Stimulated activated CD4-positive, alpha-beta T cell treated with anti-CD3 and anti-CD28 coated beads, TNF-alpha, amount 100 ng/mL, for 1 hour (primary cell): ENCODE measurements at places on chromosomes 12 and 14.

DNA sequence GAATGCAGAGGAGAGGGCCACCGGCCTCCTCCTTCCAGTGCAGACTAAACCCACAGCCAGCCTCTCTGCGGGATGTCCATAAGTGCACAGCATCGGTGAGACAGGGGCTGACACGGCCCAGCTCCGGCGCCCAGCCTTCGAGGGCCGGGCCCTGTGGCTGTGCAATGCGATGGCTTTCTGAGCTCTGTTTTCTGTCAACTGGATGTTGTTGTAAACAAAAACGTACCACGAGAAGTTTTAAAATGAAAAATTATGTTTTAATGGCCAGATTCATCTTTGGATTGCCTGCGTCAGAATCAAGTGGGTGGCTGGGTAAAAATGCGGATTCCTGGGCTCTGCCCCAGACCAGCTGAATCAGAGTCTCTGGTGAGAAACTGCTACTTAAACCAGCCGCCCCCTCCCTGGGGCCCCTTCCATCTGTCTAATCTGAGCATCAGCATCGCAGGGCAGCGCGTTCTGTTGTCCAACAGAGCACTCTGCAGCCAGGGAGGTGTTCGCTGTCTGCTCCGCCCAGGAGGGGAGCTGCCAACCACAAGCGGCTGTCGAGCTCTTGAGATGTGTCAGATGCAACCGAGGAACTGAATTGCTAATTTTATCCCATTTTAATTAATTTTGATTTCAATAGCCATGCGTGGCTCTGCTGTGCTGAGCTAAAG, 133.4 kb downstream of the RFLNA start:
- no peak for DNase-seq

GRCh38 chr12:10968765-10969456, 17.8 kb downstream of the TAS2R50 start:
- no peak for DNase-seq

DNA sequence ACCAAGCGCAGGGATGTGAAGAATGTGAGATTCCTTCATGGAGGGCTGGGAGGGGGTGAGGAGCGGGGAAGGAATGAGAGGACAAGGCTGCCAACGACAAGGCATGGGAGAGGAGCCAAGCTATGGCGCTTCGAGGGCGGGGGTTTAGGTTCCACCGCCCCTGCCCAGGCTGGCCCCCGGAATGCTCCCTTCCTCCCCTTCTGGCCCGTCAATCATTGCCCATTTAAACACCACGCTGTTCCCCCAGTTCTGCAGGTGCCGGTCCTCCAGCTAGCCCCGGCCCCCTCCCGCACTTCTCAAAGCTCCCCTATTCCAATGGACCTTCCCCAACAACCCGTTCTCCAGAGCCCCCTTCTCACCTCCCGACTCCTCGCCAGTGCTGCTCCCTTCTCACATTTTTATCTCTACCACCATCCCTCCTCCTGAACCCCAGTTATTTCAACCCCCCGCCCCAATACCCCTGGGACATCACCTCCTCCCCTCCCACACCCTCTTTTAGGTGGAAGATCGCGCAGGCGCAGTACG, 428 bp downstream of the RNF41 start:
- no peak for DNase-seq

- DNase-seq, result no peak
These were observed 9.7 kb upstream of the PLBD1 start for GRCh38 chr12:14577344-14577743.

- DNase-seq, result no peak
These were observed 90.6 kb downstream of the VCPKMT start for GRCh38 chr14:50025776-50026175.

GRCh38 chr14:73714656-73715081, 485 bp upstream of the PNMA1 start:
- DNase-seq, result no peak

DNA sequence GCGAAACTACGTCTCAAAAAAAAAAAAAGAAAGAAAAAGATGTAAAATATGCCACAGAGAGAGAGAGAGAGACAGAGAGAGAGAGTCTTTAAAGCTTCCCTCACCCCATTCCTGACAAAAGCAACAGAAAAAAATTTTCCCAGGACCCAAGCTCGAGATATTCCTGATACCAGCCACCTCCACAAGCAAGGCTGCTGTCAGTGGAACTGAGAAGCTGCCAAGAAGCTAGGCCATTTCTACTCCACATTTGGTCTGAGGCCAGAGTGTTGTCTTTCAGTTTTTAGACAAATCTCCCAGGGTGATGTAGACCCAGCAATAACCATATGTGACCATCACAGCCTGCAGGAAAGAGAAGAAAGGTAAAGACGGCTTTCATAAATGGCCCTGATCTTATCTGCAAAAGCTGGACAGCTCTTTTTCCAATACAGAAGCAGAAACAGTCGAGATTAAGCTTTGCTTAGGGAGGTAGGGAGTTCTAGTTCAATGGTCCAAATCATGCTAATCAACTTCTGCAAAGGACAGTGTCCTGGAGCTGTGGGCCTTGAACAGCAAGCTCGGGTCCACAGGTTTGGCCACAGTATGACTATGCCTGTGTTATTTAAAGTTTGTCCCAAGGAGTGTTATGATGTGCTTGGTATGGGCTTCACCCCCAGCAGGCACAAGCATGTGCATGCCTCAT, 130.3 kb upstream of the NUDT4 start:
- no peak for DNase-seq

- no peak for DNase-seq
These were observed 153.1 kb downstream of the TMEM117 start for GRCh38 chr12:43988838-43989560.

GRCh38 chr14:68672609-68673285, 120.1 kb downstream of the ZFP36L1 start:
- no peak for DNase-seq

GRCh38 chr14:54622192-54622958, 55.4 kb downstream of the SAMD4A start:
- DNase-seq, result no peak

GRCh38 chr12:1738446-1738845, 47.6 kb downstream of the ADIPOR2 start:
- DNase-seq, result no peak

- no peak for DNase-seq
These were observed 35.1 kb downstream of the NCOR2 start for GRCh38 chr12:124532331-124532750.

DNA sequence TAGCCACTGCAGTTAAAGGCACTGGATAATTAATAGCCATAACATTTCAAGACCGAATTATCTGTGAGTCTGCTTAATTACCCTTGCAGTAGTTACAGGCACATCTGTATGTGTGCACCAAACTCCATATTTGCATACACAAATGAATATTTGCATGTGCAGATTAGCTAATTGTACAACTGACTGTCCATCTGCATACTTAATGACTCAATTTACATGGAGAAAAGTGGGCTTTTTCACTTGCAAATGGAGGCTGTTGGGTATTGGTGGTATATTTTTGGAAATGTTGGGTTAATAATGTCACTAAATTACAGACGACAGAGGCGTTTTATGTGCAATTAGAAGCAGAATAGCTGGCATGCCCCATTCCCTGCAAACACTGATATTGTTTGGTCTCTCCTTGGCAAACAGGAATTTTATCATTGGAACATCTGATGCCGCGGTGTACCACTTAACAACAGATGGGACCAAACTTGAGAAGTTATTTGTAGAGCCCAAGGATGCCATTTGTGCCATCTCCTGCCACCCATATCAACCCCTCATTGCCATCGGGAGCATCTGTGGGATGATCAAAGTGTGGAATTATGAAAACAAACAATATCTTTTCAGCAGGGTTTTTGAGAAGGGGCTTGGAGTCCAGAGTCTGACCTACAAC, 39.6 kb downstream of the CFAP251 start:
- DNase-seq, result no peak

DNA sequence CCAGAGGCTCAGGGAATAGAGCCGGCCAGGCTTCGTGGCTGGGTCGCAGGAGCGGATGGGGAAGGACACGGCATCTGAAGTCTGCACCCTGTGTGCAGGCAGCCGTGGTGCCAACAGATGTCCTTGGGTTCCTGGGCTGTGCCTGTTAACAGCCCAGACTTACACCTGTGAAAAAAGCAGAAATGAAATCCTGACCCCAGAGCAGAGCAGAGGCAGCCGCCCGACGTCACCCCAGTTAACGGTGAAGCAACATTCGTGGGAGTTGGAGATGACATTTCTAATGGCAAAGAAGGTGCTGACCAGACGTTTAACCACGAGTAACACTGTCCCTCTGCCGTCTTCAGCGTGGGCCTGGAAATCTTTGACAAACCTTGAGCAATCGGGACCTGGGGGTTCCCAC, 200.3 kb upstream of the DIO3 start:
- DNase-seq, result no peak

DNA sequence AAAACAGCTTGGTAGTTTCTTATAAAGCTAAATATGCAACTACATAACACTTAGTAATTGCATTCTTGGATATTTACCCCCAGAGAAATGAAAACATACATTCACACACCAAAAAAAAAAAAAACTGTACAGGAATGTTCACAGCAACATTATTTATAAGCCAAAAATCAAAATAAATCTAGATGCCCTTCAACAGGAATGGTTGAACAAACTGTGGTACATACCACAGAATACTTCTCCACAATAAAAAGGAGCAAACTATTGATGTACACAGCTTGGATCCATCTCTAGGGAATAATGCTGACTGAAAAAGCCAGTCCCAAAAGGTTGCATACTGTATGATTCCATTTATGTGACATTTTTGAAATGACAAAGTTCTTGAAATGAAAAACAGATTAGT, 62.1 kb upstream of the SLC38A4 start:
- DNase-seq, result no peak

DNA sequence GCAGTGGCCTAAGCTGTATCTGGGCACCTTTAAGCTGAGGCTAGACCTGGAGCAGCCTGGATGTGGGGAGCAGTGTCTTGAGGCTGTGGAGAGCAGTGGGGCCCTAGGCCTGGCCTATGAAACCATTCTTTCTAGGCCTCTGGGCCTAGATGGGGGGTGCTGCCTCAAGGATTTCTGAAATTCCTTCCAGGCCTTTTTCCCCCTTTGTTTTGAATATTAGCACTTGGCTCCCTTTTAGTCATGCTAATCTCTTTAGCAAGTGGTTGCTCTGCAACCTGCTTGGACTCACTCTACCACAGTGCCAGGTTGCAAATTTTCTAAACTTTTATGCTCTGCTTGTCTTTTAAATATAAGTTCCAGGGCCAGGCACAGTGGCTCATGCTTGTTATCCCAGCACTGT, 41.6 kb upstream of the RFX4 start:
- DNase-seq, result no peak

DNA sequence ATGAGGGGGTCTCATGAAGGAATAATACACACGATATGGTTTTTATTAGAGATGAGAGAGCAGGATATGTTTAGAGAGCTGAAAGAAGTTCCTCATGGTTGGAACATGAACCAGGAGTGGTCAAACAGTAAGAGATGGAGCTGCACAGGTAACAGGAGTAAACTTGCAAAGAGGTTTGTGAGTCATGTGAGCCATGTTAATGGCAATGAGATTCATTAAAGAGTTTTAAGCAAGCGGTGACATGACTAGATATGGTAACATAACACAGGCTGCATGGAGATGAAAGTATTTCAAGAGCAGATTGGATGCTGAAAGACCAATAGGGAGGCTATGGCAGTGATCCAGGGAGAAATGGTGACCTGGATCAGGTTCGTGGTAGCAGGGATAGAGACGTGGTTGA, 62.6 kb upstream of the SSTR1 start:
- no peak for DNase-seq

- DNase-seq, result no peak
These were observed 196.4 kb downstream of the RASSF9 start for GRCh38 chr12:85639834-85640233.

- no peak for DNase-seq
These were observed 3.0 kb downstream of the BMAL2 start for GRCh38 chr12:27335364-27336281.

GRCh38 chr14:65027127-65027799, 40.6 kb downstream of the FNTB start:
- DNase-seq, result no peak

GRCh38 chr14:56081139-56081538, 37.1 kb upstream of the PELI2 start:
- DNase-seq, result no peak

DNA sequence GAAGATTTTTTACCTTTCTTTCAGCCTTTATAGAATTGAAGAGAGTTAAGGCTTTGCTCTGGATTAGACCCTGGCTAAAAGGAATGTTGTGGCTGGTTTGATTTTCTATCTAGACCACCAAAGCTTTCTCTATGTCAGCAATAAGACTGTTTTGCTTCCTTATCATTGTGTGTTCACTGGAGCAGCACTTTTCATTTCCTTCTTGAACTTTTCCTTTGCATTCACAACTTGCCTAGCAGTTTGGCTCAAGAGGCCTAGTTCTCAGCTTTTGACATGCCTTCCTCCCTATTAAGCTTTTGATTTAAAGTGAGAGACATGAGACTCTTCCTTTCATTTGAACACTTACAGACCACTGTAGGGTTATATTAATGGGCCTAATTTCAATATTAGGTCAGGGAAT, 64.1 kb upstream of the USP15 start:
- no peak for DNase-seq
